MG63 (cell line): ENCODE measurements at places on chromosomes 16 and 17. TPM values are rescaled to one million over a fixed set of nuclear protein-coding genes. Genes with fewer than 3 reads are reported as not detected.

- DNase-seq, result no peak
Measured at GRCh38 chr17:61997664-61998063, 67.4 kb downstream of the MED13 start.

- no peak for DNase-seq
Measured at GRCh38 chr17:38725066-38725465, 5.1 kb upstream of the CISD3 start.

- peak; percentile 34 for DNase-seq
Measured at GRCh38 chr17:16215965-16216316, 607 bp upstream of the NCOR1 start.

DNA sequence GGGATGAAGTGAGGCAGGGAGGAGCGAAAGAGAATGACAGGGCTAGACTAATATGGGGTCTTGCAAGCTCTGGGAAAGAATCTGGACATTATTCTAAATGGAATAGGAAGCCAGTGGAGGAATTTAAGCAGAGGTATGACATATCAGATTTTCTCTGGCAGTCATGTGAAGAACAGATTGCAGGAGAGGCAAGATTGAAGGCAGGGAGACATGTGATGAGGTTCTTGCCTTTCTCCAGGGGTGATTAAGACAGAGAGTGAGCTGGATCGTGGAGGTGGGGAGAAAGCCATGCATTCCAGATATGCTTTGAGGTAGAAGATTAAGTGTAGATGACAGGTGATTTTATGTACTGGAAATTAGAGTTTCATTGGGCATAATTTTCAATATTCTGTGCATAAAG is 4.3 kb upstream of the THAP11 start:
- no peak for DNase-seq

DNA sequence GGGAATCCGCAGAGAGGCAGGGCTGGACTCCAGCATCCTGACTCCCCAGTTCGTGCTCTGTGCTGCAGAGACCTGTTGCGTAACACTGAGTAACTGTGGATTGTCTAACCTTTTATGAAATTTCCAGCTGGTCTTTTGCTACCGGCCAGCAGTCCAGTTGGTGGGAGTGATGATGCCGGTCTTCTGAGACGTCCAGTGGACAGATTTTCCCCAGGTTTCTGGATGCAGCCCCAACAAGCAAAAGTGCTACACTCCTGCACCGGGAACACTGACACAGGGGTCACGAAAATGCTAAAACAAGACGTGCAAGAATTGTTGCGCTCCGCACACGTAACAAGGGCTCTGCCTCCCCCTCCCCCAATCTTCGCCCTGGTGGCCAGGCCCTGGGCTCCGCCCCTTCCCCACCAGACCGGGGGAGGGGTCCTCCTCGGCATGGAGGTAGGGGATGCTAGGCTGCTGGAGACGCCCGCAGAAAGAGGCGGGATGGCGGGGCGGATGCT is 701 bp upstream of the MRC2 start:
- peak; percentile 70 for DNase-seq

DNA sequence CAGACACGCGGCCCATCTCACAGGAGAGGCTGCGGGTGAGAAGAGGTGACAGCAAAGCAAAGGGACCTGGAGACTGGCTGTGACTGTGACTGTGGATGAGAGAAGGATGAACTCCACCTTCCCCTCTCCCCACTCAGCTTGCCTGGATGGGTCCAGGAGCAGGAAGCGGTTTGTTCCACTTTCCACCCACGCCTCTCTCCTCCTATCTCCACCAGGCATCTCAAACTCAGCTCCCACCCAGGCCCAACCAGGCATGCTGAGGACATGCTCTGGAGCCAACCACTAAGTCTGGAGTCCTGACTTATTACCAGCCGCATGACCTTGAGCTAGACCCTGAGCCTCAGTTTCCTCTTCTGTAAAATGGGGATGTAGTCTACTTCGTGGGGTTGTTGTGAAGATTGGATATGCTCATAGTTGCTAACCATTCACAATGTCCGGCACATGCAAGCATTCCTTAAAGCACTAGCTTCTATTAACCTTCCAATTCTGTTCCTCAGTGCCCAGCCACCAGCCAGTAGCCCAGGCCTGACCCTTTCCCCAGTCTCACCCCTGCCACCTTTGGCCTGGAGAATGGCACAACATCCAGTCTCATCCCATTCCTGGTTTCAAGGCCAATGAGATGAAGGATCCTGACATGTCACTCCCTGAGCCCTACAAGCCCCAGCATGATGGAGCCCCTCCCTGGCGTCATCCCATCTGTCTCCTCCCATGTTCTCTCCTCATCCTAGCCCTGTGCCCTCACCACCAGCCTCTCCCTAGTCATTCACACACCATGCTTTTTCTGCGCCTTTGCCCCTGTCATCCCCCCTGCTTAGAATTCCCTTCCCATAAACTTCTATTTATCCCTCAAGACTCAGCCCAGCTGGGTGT is 2.3 kb downstream of the GAS2L2 start:
- DNase-seq, result no peak

GRCh38 chr16:17566075-17566474 is 95.3 kb upstream of the XYLT1 start:
- no peak for DNase-seq

GRCh38 chr16:11147754-11148444 is 108.1 kb downstream of the SOCS1 start:
- no peak for DNase-seq

GRCh38 chr16:11828696-11829095 is 22.6 kb downstream of the RSL1D1 start:
- no peak for DNase-seq

- no peak for DNase-seq
Measured at GRCh38 chr16:804193-805048, 3.9 kb upstream of the GNG13 start.

- DNase-seq, result no peak
Measured at GRCh38 chr17:82636626-82637598, 11.3 kb downstream of the WDR45B start.

DNA sequence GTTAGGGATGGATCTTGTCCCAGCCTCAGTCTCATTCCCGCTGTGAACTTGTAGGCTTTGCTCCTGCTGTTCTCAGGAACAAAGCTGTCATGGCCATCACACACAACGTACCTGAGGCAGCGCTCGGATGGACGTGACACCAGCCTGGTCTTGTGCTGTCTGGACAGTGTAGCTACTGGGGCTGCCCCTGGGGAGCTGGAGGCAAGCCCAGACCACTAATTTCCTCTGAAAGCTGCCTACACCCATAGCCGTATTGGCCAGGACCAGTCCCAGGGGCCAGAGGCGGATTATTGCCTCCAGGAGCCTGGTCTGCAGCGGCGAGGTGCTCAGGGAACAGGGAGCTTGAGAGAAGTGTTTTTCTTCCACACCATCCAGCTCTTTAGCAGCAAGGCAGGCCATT is 11.7 kb downstream of the ZNHIT3 start:
- DNase-seq, result no peak

DNA sequence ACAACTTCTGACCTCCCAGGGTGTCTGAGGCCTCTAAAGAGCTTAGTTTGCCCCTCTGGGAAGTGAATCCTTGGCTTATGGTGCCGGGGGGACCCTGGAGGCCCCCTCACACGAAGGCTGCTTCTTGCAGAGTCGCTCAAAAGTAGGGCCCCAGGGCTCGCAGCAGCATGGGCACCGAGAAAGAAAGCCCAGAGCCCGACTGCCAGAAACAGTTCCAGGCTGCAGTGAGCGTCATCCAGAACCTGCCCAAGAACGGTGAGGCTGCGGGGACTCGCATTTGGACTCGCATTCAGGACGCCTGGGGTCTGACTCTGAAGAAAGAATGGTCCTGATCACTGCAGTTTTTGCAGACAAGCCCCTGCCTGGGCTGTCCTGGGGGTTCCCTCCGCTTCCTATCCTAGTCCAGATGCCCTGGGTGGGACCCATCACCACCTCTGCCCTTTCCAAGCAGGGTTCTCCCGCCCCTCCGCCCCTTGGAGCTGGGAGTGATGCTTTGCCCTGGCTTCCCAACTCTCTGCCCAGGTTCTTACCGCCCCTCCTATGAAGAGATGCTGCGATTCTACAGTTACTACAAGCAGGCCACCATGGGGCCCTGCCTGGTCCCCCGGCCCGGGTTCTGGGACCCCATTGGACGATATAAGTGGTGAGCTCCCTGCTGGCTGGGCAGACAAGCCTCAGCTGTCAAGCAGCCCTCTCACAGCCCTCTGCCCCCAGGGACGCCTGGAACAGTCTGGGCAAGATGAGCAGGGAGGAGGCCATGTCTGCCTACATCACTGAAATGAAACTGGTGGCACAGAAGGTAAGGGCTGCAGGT is 698 bp downstream of the ACBD4 start:
- no peak for DNase-seq

Gene CACNG3
- total RNA-seq, result not detected in 2 replicates
